Fibroblast of the conjunctiva (primary cell): ENCODE measurements at places on chromosomes 7 and 10.

- peak; percentile 79 for DNase-seq
Observed at GRCh38 chr10:60480865-60481563, 91.3 kb upstream of the ANK3 start.

GRCh38 chr7:148987751-148988512 is 40.4 kb downstream of the PDIA4 start:
- no peak for DNase-seq

GRCh38 chr10:6721964-6722615 is 142.0 kb upstream of the PRKCQ start:
- peak; percentile 83 for DNase-seq

GRCh38 chr10:34281661-34282582 is 533.2 kb downstream of the PARD3 start:
- no peak for DNase-seq

DNA sequence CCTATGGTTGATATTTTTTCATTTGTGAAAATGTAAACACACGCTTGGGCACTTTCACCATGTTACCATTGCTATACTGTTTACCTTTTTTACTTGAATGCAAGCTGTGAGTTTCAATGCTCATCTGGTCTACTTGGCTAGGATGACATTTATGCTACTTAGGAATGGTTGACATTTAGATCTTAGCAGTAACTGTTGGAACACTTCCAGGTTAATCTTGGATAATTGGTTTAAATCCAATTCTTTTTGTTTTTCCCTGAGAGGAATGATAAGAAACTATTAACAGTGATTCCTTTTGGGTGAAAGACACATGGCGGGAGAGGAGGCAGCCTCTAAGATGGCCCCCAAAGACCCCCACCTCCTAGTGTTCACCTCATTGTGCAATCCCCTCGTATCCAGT is 51.4 kb upstream of the AMPH start:
- no peak for DNase-seq

DNA sequence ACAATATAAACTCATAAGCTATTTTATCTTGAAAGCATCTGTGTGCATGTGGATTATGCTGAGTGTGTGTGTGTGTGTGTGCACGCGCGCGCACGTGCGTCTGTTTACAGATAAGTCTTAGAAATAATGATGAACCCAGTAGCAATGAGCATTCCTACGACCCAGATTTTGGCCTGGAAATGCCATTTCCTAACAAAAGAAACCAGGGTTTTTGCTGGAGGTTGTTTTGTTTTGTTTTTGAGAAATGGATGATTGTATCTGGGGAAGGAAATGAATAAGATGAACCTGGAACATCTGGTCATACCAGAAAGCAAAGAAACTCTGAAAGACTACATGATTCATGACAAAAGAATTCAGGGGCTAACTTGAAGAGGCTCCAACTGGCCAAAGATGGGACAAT is 22.1 kb upstream of the LMOD2 start:
- peak; percentile 43 for DNase-seq

- DNase-seq = no peak
Observed at GRCh38 chr7:74043523-74043951, 15.6 kb downstream of the ELN start.

DNA sequence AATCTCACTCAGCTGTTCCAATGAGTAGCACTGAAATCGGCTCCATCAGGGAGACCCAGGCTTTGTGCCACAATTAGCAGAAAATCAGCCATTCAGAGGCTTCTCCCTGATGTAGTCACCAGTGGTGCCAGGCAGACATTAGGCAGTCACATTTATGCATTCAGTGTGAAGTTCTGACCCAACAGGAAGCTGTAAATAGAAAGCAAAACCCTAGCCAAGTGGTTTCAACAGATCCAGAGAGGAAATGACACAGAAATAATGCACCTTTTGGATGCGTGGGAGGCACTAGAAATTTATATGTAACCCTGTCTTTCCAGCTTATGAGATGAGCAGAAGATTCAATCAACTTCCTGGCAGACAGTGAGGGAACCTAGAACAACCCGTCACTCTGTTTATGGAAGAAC is 186.4 kb downstream of the PDE1C start:
- no peak for DNase-seq

DNA sequence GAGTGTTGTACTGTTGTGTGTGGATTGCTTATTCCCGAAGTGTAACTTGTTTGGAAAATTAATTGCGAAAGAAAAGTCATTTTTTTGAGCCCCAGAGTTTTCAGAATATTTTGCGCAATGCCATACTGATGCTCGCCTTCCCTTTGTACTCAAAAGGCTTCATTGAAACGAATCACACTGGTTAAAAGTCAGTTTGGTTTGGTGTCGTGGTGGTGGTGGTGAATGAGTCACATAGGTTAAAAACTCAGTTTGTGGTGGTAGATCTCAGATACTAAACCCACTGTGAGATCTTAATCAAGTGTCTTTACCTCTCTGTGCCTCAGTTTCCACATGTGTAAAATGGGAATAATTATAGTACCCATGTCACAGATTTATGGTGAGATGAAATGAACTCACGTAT is 61.1 kb upstream of the IL6 start:
- no peak for DNase-seq

GRCh38 chr10:104582602-104582951 is 58.5 kb upstream of the SORCS3 start:
- no peak for DNase-seq

- no peak for DNase-seq
Observed at GRCh38 chr7:123660514-123661354, 5.1 kb downstream of the LMOD2 start.

DNA sequence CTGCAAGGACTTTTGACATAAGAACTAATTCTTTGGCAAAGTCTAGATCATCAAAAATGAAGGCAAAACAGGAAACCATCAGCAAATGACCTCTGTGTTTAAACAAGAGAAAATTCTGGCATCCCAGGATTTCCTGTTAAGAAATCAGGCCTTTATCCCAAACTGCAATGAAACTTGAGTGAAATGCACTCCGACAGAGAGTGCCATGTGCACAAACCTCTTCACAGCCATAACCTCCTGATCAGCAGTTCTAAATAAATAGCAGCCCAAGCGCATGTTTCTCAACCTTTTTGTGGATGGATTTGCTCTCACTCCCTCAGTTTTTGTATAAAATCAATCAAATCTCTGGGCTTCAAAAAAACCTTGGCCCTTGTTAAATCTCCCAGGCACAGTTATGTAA is 107.7 kb upstream of the EEPD1 start:
- DNase-seq = no peak

DNA sequence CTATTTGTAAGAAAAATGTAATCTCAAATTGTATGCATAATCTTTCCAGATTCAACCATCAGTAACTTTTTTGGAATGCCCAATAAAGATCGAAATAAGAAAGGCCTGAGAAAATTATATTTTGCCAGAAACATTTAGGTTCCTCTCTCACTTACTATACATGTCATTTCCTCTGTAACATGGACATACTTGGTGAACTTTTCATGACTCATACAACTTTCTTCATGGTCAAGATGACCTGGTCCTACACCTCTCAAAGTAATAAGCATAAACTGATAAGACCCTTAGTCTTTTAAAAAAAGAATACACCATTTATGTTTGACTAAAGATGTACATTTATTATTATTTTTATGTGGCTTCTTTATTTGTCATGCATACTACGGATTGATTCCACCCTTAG is 125.3 kb downstream of the REEP3 start:
- DNase-seq = no peak

DNA sequence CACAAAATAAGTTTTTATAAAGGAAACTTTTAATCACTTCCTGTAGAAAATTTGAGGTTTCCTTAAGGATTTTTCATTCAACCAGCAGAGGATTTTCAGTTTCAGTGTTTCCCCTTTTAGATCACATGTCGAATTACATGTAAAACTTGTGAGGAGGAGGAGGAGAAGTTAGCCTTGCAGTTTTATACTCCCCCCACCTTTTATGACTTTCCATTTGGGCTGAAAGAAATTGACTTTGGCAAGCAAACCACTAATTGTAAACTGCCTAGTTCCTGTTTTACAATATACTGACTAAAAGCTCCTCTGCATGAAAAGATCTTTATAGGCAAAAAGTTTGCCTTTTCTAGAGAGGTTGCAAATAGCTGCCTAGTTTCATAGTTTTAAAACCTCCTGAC is 3.0 kb downstream of the BAMBI start:
- no peak for DNase-seq

GRCh38 chr7:150737265-150738055 is at the start of gene GIMAP5:
GIMAP5 (plus strand) TSS chr7:150737418; CDS start chr7:150740885, 3,467 bp downstream.
- no peak for DNase-seq

GRCh38 chr10:16656895-16657294 is 135.2 kb upstream of the C1QL3 start:
- no peak for DNase-seq

DNA sequence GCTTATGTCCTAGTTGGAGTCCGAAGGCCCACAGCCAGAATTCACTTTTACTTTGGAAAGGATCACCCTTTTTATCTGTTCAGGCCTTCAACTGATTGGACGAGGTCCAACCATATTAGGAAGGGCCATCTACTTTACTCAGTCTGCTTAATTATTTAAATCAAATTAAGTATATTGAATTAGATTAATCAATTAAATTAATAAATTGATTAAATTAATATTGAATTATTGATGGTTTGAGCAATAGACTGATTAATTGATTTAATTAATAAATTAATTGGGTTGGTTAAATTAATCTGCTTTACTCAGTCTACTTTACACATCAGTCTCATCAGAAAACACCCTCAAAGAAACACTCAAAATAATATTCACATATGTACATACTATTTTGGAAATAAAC is 816.9 kb upstream of the POT1 start:
- no peak for DNase-seq

- DNase-seq = no peak
Observed at GRCh38 chr7:49297958-49298357, 373.6 kb downstream of the CDC14C start.

DNA sequence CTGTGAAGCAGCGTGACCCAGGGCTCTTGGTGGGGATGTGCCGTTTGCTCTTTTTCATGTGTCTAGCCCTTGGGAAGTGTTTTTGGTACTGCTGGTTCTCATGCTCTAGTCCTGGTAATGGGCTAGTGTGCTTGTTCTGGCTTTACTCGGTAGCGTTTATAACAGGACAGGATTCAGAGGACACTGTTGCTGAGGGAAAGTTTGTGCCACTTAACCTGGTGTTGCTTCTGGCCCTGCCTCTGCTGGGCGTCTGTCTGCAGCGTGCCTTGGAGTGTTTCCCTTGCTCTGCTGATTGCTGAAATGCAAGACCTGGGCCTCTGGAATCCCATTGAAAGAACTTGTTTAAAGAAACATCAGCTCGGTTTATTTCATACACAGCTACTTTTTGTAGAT is 35.0 kb downstream of the INPP5A start:
- no peak for DNase-seq

GRCh38 chr10:82889728-82890127 is 1014.7 kb downstream of the NRG3 start:
- no peak for DNase-seq

DNA sequence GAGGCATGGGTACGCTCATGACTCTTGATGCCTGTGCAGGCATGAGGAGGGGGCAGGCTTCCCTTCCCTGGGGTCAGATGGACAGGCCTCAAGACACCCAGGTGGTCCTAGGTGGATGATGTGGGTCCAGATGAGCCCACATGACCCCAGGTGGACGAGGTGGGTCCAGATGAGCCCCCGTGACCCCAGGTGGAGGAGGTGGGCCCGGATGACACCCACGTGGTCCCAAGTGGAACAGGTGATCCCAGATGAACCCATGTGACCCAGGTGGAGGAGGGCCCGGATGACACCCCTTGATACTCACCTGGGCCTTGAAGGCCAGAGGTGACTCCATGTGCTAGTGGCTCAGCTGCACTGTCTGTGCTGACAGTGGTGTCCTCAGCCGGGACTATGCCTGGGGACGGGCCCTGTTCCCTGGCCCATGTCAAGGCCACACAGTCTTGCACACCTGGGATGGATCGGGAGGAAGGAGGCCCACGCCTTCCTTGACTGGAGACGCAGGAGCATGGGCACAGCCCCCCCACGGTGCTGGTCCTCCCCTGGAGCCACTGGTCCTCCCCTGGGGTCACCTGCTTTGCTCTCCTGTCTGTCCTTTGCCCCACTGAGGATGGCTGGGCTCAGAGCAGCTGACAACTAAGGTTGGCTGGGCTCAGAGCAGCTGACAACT is 3.2 kb downstream of the PRAP1 start:
- DNase-seq = no peak

- no peak for DNase-seq
Observed at GRCh38 chr10:21090609-21091082, 193.5 kb upstream of the NEBL start.

- no peak for DNase-seq
Observed at GRCh38 chr7:37013771-37014170, 289.5 kb upstream of the AOAH start.

DNA sequence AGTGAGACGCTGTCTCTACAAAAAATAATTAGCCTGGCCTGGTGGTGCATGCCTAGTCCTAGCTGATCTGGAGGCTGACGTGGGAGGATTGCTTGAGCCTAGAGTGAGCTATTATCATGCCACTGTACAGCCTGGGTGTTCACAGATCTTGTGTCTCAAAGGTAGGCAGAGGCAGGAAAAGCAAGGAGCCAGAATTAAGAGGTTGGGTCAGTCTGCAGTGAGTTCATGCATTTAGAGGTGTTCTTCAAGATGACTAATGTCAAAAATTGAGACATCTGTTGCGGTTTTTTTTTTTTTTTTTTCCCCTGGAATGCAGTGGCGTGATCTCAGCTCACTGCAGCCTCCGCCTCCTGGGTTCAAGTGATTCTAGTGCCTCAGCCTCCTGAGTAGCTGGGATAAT is 5.4 kb downstream of the PPIA start:
- no peak for DNase-seq

- DNase-seq = peak; percentile 20
Observed at GRCh38 chr10:88851706-88852105, at the start of gene ANKRD22. ANKRD22 (minus strand) TSS chr10:88851844; CDS start chr10:88851607, 237 bp downstream.

GRCh38 chr7:158596745-158597144 is 9.1 kb upstream of the PTPRN2 start:
- DNase-seq = no peak

DNA sequence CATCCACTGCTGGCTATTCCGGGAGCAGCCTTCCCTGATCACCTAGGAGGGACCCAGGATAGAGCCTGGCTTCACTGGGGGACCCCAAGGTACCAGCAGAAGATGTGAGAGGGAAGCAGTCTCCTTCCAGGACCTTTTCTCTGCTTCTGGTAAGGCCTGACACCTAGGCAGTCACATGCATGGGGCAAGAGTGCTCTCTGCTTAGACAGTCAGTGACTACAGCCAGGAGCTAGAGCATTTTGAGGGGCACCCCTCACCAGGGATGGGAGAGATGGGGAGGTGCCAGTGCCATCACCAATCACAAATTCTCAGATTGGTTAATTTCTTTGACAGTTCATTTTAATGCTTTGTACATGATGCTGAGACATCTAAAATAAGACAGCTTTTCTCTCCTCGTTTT is 13.9 kb upstream of the ADO start:
- DNase-seq = no peak

GRCh38 chr7:82141427-82141826 is 302.1 kb downstream of the CACNA2D1 start:
- DNase-seq = no peak

- peak; percentile 84 for DNase-seq
Observed at GRCh38 chr10:68153473-68154210, 44.4 kb downstream of the MYPN start.

GRCh38 chr7:3955751-3956696 is 655.0 kb downstream of the SDK1 start:
- no peak for DNase-seq

- no peak for DNase-seq
Observed at GRCh38 chr7:157244516-157245294, 92.1 kb upstream of the DNAJB6 start.

- no peak for DNase-seq
Observed at GRCh38 chr7:139230023-139230422, 1.0 kb upstream of the UBN2 start.
